ENCODE measurements at places on chromosomes 2 and 18. TPM values are rescaled to one million over a fixed set of nuclear protein-coding genes. Genes with fewer than 3 reads are reported as not detected.
A peak's percentile ranks its signal among the peaks of the same experiment; 100 is the strongest.

Gene SCN2A
- total RNA-seq, result 0.95 TPM

Gene UGT1A9
- not detected for total RNA-seq

Gene EHD3
- 3.7 TPM for total RNA-seq

Gene LOXHD1
- total RNA-seq, result 0.28 TPM

Gene GRB14
- 16.6 TPM for total RNA-seq

Gene DSEL
- 15.3 TPM for total RNA-seq

Gene CD207
- total RNA-seq, result 0.71 TPM

Gene DSC3
- total RNA-seq, result under 0.01 TPM

Gene ACVR2A
- total RNA-seq, result 52.5 TPM

Gene RNF125
- 5.9 TPM for total RNA-seq

Gene CHRNG
- not detected for total RNA-seq

Gene IL36RN
- total RNA-seq, result not detected

GRCh38 chr2:50309503-50309902 lies 722.4 kb downstream of the NRXN1 start:
- no peaks in the 10 kb centered on the region for H3K36me3 ChIP-seq
- DNase-seq, result no peak
- no peaks in the 10 kb centered on the region for H3K4me1 ChIP-seq
- no peak overlapping the region for H3K4me3 ChIP-seq

GRCh38 chr18:76380791-76381405 lies 114.1 kb downstream of the ZNF516 start:
- DNase-seq, result peak; percentile 64
- no peak overlapping the region for H3K27ac ChIP-seq
- H3K27me3 ChIP-seq, result no peaks in the 10 kb centered on the region
- no peak overlapping the region for H3K4me3 ChIP-seq
- peaks cover 19% of the 10 kb centered on the region for H3K36me3 ChIP-seq

- H3K4me3 ChIP-seq, result no peak overlapping the region
- no peak for DNase-seq
- no peaks in the 10 kb centered on the region for H3K27me3 ChIP-seq
- no peak overlapping the region for H3K27ac ChIP-seq
- peaks cover 67% of the 10 kb centered on the region for H3K36me3 ChIP-seq
Observed at GRCh38 chr18:23563377-23564043, 22.8 kb downstream of the NPC1 start.

GRCh38 chr2:220168891-220169546 lies 541.6 kb downstream of the SLC4A3 start:
- no peaks in the 10 kb centered on the region for H3K27me3 ChIP-seq
- no peak overlapping the region for H3K27ac ChIP-seq
- no peak overlapping the region for H3K4me3 ChIP-seq
- no peaks in the 10 kb centered on the region for H3K36me3 ChIP-seq
- DNase-seq, result no peak
- no peaks in the 10 kb centered on the region for H3K4me1 ChIP-seq

- no peaks in the 10 kb centered on the region for H3K4me1 ChIP-seq
- H3K27me3 ChIP-seq, result no peaks in the 10 kb centered on the region
- no peak overlapping the region for H3K27ac ChIP-seq
- DNase-seq, result no peak
- no peaks in the 10 kb centered on the region for H3K36me3 ChIP-seq
Observed at GRCh38 chr2:164913011-164913410, 42.3 kb downstream of the SLC38A11 start.

GRCh38 chr18:2111456-2111855 lies 459.8 kb downstream of the METTL4 start:
- no peak for DNase-seq
- H3K4me3 ChIP-seq, result no peak overlapping the region
- H3K36me3 ChIP-seq, result no peaks in the 10 kb centered on the region
- no peak overlapping the region for H3K27ac ChIP-seq

DNA sequence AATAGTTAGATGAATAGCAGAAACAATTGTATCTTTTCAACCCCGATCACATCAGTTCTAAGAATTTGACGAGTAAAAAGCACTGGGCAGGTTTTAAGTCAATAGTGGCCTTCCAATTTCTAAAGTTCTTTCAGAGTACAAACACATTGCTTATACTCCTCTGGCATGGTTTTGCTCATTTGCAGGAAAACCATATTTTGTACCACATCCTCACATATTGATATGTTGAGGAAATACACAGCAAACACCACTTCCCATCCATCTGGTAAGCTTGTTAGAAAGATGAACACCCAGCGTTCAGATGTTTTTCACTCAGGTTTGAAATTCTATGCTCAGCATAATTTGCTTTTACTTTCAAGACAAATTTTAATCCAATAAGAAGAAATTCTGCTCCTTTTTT lies 344.6 kb upstream of the ACVR2A start:
- H3K27ac ChIP-seq, result no peak overlapping the region
- peaks cover 27% of the 10 kb centered on the region for H3K4me1 ChIP-seq
- no peak for DNase-seq
- no peaks in the 10 kb centered on the region for H3K36me3 ChIP-seq
- H3K27me3 ChIP-seq, result no peaks in the 10 kb centered on the region
- no peak overlapping the region for H3K4me3 ChIP-seq

- no peaks in the 10 kb centered on the region for H3K27me3 ChIP-seq
- no peak for DNase-seq
- H3K36me3 ChIP-seq, result no peaks in the 10 kb centered on the region
- no peak overlapping the region for H3K27ac ChIP-seq
- H3K4me3 ChIP-seq, result no peak overlapping the region
Observed at GRCh38 chr18:28411806-28412205, 234.9 kb upstream of the CDH2 start.

- no peaks in the 10 kb centered on the region for H3K27me3 ChIP-seq
- DNase-seq, result no peak
- no peaks in the 10 kb centered on the region for H3K4me1 ChIP-seq
- H3K27ac ChIP-seq, result no peak overlapping the region
Observed at GRCh38 chr2:203704430-203704829, 2.0 kb upstream of the CD28 start.

DNA sequence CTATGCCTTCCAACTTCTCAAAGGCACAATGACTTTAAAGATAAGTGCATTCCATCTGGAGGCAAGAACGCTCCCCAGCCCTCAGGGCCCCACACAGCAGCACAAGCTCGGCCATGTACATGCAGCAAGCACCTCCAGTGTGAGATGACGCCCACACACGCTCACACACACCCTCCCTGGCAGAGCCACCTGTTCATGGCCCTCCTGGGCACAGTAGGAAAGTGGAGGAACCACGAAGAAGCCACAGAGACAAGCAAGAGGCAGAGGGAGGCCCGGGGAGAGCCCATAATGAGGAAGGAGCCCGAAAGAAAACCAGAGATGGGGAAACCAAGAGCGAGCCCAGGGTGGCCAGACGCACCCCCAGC lies 21.7 kb downstream of the BIN1 start:
- peak overlapping the region; percentile 73 for H3K27ac ChIP-seq
- no peak overlapping the region for H3K4me3 ChIP-seq
- no peaks in the 10 kb centered on the region for H3K27me3 ChIP-seq
- H3K36me3 ChIP-seq, result no peaks in the 10 kb centered on the region
- DNase-seq, result no peak

DNA sequence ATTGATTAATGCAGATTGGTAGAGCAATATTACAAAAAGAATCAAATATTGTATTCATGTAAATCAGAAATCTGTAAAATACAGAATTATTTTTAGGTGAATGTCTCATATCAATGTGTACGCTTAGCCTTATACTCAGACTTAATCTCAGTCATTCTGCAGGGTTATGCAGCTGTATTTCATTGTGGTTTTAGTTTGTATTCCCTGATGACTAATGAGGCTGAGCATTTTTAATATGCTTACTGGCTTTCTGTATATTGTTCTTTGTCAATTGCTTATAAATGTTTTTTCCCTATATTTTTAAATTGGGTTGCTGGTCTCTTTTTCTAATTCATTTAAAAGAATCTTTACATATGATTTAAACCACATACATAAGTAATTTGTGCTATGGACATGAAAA lies 50.1 kb downstream of the CDH19 start:
- H3K27me3 ChIP-seq, result no peaks in the 10 kb centered on the region
- H3K4me1 ChIP-seq, result no peaks in the 10 kb centered on the region
- no peak for DNase-seq
- no peak overlapping the region for H3K4me3 ChIP-seq

DNA sequence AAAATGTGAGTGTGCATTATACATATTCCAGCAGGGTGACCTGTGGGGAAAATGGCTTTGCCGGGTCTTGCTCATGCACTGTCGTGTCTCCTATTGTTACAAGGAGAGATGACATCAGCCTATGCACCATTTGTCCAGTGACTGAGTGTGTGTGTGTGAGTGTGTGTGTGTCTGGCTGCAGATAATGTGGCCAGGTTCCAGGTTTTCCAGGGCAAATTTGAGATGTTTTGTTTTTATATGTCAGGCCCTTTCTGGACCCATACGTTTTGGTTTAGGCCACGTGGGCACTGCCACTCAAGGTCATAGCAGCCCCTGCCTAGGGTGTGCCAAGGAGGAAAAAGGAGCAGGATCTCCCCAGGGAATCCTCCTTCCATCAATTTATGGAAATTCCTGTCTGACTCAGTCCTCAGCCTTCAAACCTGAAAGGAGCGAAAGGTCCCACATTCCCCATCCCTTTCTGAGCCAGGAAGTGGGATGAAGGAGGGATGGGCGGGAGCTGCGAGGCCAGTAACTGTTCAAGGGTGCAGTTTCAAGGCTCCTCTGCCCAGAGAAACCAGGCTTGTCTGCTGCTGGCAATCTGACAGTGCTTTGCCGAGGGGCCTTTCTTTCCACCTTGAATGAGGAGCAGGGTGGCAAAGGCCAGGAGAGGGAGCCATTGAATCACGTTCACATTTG lies 93.0 kb upstream of the SMAD2 start:
- no peak overlapping the region for H3K4me3 ChIP-seq
- peaks cover 8% of the 10 kb centered on the region for H3K4me1 ChIP-seq
- no peaks in the 10 kb centered on the region for H3K36me3 ChIP-seq
- peak; percentile 48 for DNase-seq

GRCh38 chr2:10834068-10834655 lies 21.6 kb upstream of the PDIA6 start:
- H3K27me3 ChIP-seq, result peaks cover 2% of the 10 kb centered on the region
- H3K4me1 ChIP-seq, result peaks cover 13% of the 10 kb centered on the region
- H3K4me3 ChIP-seq, result no peak overlapping the region
- no peak for DNase-seq
- H3K27ac ChIP-seq, result no peak overlapping the region

DNA sequence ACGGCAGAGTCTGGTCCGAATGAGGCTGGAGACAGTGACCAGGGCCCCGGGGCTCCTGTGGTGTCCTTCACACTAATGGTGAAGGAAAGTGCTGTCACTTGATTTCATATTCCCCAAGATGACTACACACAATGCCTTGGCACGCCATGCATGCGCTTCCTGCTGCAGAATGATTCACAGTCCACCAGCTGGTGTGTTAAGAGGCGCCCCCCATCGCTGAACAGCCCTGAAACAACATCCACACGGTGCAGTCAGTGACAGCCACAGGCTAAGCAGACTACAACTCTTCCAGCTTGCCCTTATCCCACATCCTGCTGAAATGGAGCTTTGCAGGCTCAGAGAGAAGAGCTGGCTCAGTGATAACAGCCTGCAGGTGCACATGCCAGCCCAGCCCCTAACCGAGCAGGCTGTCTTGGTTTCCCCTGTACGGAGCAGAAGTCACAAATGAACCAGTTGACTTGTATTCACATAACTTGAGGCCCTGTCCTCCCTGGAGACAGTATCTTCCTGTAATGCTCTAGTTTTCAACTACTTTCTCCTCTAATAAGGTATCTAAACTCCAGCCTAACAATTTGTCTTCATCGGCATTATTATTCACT lies 24.3 kb upstream of the CDH20 start:
- no peaks in the 10 kb centered on the region for H3K27me3 ChIP-seq
- no peak for DNase-seq
- no peak overlapping the region for H3K27ac ChIP-seq
- H3K36me3 ChIP-seq, result no peaks in the 10 kb centered on the region
- no peak overlapping the region for H3K4me3 ChIP-seq
- H3K4me1 ChIP-seq, result no peaks in the 10 kb centered on the region

- H3K4me1 ChIP-seq, result no peaks in the 10 kb centered on the region
- H3K4me3 ChIP-seq, result no peak overlapping the region
- H3K36me3 ChIP-seq, result no peaks in the 10 kb centered on the region
Observed at GRCh38 chr2:241745276-241745675, 10.8 kb downstream of the D2HGDH start.

GRCh38 chr18:76410660-76411417 lies 84.2 kb downstream of the ZNF516 start:
- DNase-seq, result no peak
- no peak overlapping the region for H3K4me3 ChIP-seq
- H3K4me1 ChIP-seq, result peaks cover 15% of the 10 kb centered on the region
- no peak overlapping the region for H3K27ac ChIP-seq

GRCh38 chr18:62144338-62144737 lies 42.5 kb downstream of the PIGN start:
- H3K4me1 ChIP-seq, result no peaks in the 10 kb centered on the region
- no peaks in the 10 kb centered on the region for H3K27me3 ChIP-seq
- no peaks in the 10 kb centered on the region for H3K36me3 ChIP-seq
- H3K4me3 ChIP-seq, result no peak overlapping the region

- peak; percentile 81 for DNase-seq
- no peak overlapping the region for H3K4me3 ChIP-seq
- H3K27me3 ChIP-seq, result no peaks in the 10 kb centered on the region
- H3K27ac ChIP-seq, result peak overlapping the region; percentile 42
- H3K36me3 ChIP-seq, result no peaks in the 10 kb centered on the region
- no peaks in the 10 kb centered on the region for H3K4me1 ChIP-seq
Observed at GRCh38 chr2:176653479-176654443, 384.5 kb downstream of the MTX2 start.

- no peak for DNase-seq
- no peak overlapping the region for H3K4me3 ChIP-seq
- H3K36me3 ChIP-seq, result no peaks in the 10 kb centered on the region
Observed at GRCh38 chr18:24942144-24942543, 409.8 kb downstream of the ZNF521 start.

- no peak for DNase-seq
- H3K27ac ChIP-seq, result no peak overlapping the region
- no peaks in the 10 kb centered on the region for H3K27me3 ChIP-seq
Observed at GRCh38 chr2:6855860-6856547, 9.7 kb downstream of the CMPK2 start.

DNA sequence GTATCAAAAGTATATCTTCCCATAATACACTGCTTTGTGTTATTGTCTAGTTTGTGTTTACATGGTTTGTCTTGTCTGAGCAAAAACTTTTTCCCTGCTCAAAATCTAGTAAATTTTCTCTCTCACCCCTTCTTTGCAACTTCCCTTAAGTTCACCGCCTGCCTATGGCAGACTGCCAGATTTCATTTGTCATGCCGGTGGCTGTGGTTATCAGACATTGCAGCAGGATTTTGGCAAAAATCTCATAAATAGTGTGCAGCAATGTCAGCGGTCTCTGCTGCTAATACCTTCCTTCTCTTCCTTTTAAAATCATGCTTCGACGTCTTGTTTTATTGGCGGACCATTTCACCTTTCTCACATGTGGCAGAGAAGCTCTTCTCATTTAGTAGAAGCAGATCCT lies 45.6 kb upstream of the TMEM178A start:
- DNase-seq, result peak; percentile 81
- H3K4me3 ChIP-seq, result no peak overlapping the region
- H3K4me1 ChIP-seq, result no peaks in the 10 kb centered on the region

- no peaks in the 10 kb centered on the region for H3K27me3 ChIP-seq
- H3K36me3 ChIP-seq, result no peaks in the 10 kb centered on the region
- no peak for DNase-seq
- peak overlapping the region; percentile 81 for H3K4me3 ChIP-seq
- peak overlapping the region; percentile 96 for H3K27ac ChIP-seq
Observed at GRCh38 chr18:62717169-62717924, 2.0 kb downstream of the PHLPP1 start.

Measured in sigmoid colon (tissue), 7 donors.